Uterine smooth muscle cell (primary cell): ENCODE measurements at places on chromosomes 2 and 18. TPM values are rescaled to one million over a fixed set of nuclear protein-coding genes. Genes with fewer than 3 reads are reported as not detected.

DOK6 gene
- total RNA-seq = 1.2 and 2.7 TPM in 2 replicates

YPEL5 gene
- total RNA-seq = 69.7 and 140 TPM in 2 replicates

ANKRD30BL gene
- not detected in 2 replicates for total RNA-seq

PJVK gene
- 2.0 and 2.2 TPM in 2 replicates for total RNA-seq

OR6B2 gene
- not detected in 2 replicates for total RNA-seq

C2orf72 gene
- total RNA-seq = 0.12 and 0.22 TPM in 2 replicates

UGT1A5 gene
- total RNA-seq = not detected in 2 replicates

TEX51 gene
- total RNA-seq = not detected in 2 replicates

LINC00305 gene
- total RNA-seq = not detected in 2 replicates

RAB6C gene
- under 0.01 TPM in 1 of 2 replicates, not detected in the other for total RNA-seq

TNP1 gene
- not detected in 2 replicates for total RNA-seq

TRAF3IP1 gene
- total RNA-seq = 10.0 and 10.8 TPM in 2 replicates

CLEC4F gene
- not detected in 2 replicates for total RNA-seq

B4GALT6 gene
- 6.2 and 6.6 TPM in 2 replicates for total RNA-seq

SNED1 gene
- total RNA-seq = 4.5 and 7.5 TPM in 2 replicates

MALL gene
- 18.1 and 59.2 TPM in 2 replicates for total RNA-seq

SPATA3 gene
- total RNA-seq = not detected in 2 replicates

ATP6V1C2 gene
- total RNA-seq = under 0.01 TPM in 1 of 2 replicates, not detected in the other

SPC25 gene
- total RNA-seq = 2.6 and 15.2 TPM in 2 replicates

SLC5A7 gene
- total RNA-seq = not detected in 2 replicates

COBLL1 gene
- 9.1 and 14.5 TPM in 2 replicates for total RNA-seq

PRKAG3 gene
- total RNA-seq = not detected in 2 replicates

MPP4 gene
- total RNA-seq = 2.0 and 4.0 TPM in 2 replicates

MSGN1 gene
- not detected in 2 replicates for total RNA-seq

FAM237A gene
- not detected in 2 replicates for total RNA-seq

TTR gene
- not detected in 2 replicates for total RNA-seq

ABCB11 gene
- total RNA-seq = not detected in 2 replicates

NT5C1B gene
- 0.33 TPM in 1 of 2 replicates, not detected in the other for total RNA-seq

ZNF532 gene
- 36.0 and 39.5 TPM in 2 replicates for total RNA-seq

RDH14 gene
- 24.4 and 31.4 TPM in 2 replicates for total RNA-seq

MOGAT1 gene
- total RNA-seq = not detected in 2 replicates

CHST9 gene
- under 0.01 TPM in 1 of 2 replicates, not detected in the other for total RNA-seq

CHST10 gene
- 11.0 and 14.2 TPM in 2 replicates for total RNA-seq

ATP6V1B1 gene
- 0.55 and 0.62 TPM in 2 replicates for total RNA-seq

ARHGAP15 gene
- not detected in 2 replicates for total RNA-seq

UGT1A3 gene
- not detected in 2 replicates for total RNA-seq

ZNF512 gene
- 27.1 and 33.2 TPM in 2 replicates for total RNA-seq

TMEM169 gene
- total RNA-seq = 0.37 and 0.66 TPM in 2 replicates

MOCOS gene
- total RNA-seq = 2.2 and 5.6 TPM in 2 replicates

NXPH2 gene
- not detected in 2 replicates for total RNA-seq

PLGLB2 gene
- 0.33 and 2.1 TPM in 2 replicates for total RNA-seq

HRH4 gene
- under 0.01 and 0.12 TPM in 2 replicates for total RNA-seq

CABYR gene
- 3.9 and 7.2 TPM in 2 replicates for total RNA-seq

AMER3 gene
- not detected in 2 replicates for total RNA-seq

LYG2 gene
- total RNA-seq = not detected in 2 replicates
